H1 (cell line): ENCODE measurements at places on chromosomes 2 and 18. TPM values are rescaled to one million over a fixed set of nuclear protein-coding genes. Genes with fewer than 3 reads are reported as not detected.

Gene CXXC1
- 73.3 and 80.9 TPM in 2 replicates for total RNA-seq

Gene RGPD8
- 8.2 and 9.3 TPM in 2 replicates for total RNA-seq

Gene WDR75
- total RNA-seq, result 69.3 and 77.1 TPM in 2 replicates

Gene CXCR1
- not detected in 2 replicates for total RNA-seq

Gene ZC3H8
- 7.1 and 8.8 TPM in 2 replicates for total RNA-seq

Gene MEP1B
- total RNA-seq, result not detected in 2 replicates

Gene NPAS2
- total RNA-seq, result 0.65 and 1.8 TPM in 2 replicates

Gene UGT1A3
- total RNA-seq, result not detected in 2 replicates

Gene NYAP2
- not detected in 2 replicates for total RNA-seq

Gene ELOA2
- total RNA-seq, result not detected in 2 replicates

Gene IL18RAP
- not detected in 2 replicates for total RNA-seq

Gene CSRNP3
- total RNA-seq, result 6.5 and 6.7 TPM in 2 replicates

Gene FAM110C
- total RNA-seq, result 13.2 and 15.4 TPM in 2 replicates

Gene FMNL2
- total RNA-seq, result 45.1 and 45.9 TPM in 2 replicates

Gene FEV
- not detected in 2 replicates for total RNA-seq

Gene ACTR1B
- total RNA-seq, result 40.7 and 43.8 TPM in 2 replicates

Gene HRH4
- not detected in 2 replicates for total RNA-seq

Gene GNAL
- 18.2 and 18.3 TPM in 2 replicates for total RNA-seq

Gene GPR39
- total RNA-seq, result 0.63 and 0.65 TPM in 2 replicates

Gene CNTNAP5
- 0.17 and 0.76 TPM in 2 replicates for total RNA-seq

Gene SLC4A5
- total RNA-seq, result 0.52 and 0.86 TPM in 2 replicates

Gene EMX1
- total RNA-seq, result 4.8 and 4.9 TPM in 2 replicates
